Psoas muscle (tissue), 8 donors: ENCODE measurements at places on chromosomes 2 and 18. TPM values are rescaled to one million over a fixed set of nuclear protein-coding genes. Genes with fewer than 3 reads are reported as not detected.
A peak's percentile ranks its signal among the peaks of the same experiment; 100 is the strongest.

- DNase-seq, result no peak
These were observed 735.6 kb downstream of the TSN start for GRCh38 chr2:122491011-122491410.

- DNase-seq, result no peak
These were observed 30.1 kb downstream of the UXS1 start for GRCh38 chr2:106163948-106164545.

DNA sequence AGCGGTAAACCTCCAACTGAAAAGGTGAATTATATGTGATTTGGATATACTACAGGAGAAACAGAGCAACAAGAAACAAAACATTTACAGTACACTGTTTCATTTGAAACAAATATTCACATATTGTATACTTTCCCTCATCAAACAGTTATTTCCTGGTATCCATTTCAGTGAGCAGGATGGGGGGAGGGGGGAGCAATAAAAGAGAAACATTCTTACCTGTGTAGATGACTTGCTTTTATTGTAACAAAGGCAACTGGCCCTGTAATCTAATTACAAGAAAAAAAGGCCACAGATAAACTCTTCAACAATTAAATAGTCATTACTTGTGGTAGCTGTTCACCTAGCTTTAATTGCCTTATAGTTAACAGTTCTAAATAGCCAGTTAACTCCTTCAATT, 3.9 kb upstream of the PPP1CB start:
- DNase-seq, result no peak

- DNase-seq, result peak; percentile 65
These were observed 739 bp downstream of the PKDCC start for GRCh38 chr2:42048299-42049220.

DNA sequence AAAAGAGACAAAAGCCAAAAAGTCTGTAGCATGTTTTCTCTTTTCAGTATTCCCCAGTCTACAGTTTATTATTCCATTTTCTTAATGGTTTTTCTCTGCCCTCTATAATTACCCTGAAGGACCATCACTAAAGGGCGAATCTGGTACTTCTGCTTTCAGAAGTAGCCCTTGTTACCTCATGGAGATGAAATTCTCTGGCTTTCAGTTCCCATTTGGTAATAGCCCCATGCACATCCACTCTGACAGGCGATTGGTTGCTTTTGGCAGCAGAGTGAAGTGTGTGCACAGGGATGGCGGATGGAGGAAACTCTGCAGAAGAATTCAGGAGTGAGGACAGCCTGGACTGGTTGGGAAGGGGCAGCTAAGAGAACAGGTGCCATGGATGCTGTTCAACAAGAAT, 66.3 kb upstream of the NABP1 start:
- DNase-seq, result no peak

- no peak for DNase-seq
These were observed 217.9 kb upstream of the RAB6C start for GRCh38 chr2:129761569-129762021.

The ERFE gene
- total RNA-seq, result 6.3 TPM

DNA sequence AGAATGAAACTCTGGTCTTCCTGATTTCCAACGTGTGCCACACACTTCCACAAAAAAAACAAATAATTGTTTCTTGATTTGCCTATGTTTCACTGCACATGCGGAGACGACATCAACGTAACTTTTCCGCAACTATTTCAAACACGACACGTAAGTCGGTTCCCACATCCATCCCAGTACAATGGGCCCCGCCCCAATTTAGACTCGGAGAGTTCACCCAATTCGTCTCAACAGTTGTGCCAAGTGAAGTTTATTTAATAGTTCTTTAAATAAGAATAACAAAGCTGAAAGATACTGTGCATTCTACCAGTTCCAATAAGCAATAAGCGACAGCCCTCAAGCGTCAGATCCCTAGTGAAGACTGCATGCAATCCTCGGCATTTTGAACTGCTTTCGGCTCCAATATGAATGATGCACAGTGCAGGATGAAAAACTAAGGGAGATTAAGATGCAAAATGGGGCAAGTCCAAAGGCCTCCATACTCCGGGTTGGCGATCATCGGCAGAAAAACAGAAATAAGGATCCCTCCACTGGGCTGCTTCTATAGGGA, 664 bp downstream of the CCT4 start:
- DNase-seq, result no peak

DNA sequence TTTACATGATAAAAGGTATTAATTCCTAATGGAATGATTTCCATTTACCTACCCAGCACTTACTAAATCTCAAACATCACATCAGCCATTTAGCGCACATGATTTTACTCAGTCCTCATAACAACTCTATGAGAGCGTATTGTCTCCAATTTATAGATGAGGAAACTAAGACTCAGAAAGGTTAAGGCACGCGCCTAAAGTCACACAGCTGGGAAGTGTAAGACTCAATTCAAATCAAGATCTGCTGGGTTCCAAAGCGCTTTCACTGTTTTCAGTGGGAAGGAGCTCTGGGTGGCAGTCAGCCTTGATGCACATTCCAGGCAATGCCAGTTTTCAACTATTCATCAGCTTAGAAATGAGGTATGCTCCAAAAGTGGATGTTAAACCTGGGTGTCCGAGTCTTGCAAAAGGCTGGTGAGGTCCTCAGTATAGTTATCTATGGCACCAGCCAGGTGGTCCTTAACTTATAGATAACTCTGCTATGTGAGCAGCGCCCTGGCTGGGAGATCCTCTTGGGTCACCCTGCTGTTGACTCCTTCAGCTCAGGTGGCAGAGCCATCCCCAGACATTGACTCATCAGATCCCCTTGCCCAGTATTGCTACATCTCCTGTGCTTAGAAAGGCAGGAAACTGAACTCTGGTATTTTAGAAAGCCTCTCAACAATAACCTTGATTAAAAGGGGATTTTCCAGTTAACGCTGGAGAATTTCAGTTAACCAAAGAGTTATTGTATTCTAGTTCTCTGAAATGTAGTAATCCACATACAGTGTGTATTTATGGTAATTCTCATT, 47.1 kb downstream of the SLC4A1AP start:
- no peak for DNase-seq

The OBSL1 gene
- 134 TPM for total RNA-seq

DNA sequence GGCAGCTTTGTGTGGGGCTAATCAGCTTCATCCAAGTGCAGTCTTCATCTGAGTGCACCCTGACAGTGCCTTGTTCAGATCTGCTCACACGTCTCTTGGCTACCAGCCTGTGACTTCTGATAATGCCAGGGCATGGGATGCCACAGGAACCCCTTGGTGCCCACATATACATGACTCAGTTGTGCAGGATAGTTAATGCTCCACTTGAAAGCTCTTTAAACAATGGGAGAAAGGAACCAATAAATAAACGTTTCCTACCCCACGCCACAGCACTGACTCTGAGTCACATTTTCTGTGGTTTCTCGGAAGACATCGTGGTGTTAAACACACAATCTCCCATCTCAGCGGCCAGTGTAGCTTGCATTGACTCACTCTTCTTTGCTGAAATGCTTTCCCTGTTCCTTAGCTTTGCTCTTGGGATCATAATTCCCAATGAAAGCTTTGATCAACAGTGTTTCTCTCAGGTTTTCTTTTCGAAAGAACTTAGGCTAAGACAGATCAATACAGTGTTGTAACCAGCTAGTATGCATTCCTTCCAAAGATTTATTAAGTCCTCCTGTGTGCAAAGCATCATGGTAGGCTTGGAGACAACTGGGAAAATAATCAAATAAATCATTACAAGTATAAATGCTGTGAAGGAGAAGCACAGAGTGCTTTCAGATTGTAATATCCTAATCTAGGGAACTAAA, 142.0 kb downstream of the COPS8 start:
- no peak for DNase-seq

The ABCB6 gene
- 24.4 TPM for total RNA-seq

The TCF7L1 gene
- total RNA-seq, result 6.2 TPM

GRCh38 chr2:196046123-196046917, 22.3 kb downstream of the DNAH7 start:
- no peak for DNase-seq

The AGXT gene
- not detected for total RNA-seq

The UGT1A7 gene
- total RNA-seq, result not detected

DNA sequence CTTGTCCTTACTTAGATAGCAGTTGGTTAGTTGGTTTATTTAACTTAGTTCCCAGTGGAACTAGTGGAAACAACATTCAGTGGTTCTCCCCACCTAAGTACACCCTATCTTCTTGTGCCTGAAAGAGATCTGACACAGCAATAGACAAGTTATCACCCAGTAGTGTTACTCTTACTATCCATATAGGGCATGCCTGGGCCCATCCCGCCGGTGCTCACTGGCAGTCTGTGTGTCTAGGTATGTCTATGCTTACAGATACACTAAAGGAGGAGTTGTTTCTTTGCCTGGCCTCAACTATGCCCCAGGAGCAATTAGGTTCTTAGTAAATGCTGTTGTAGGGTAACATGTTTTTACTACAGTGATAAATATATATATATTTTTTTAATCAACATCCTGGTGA, 12.0 kb upstream of the NRP2 start:
- no peak for DNase-seq

The ZC3H8 gene
- total RNA-seq, result 15.2 TPM

GRCh38 chr18:13564579-13564978, 161.8 kb downstream of the FAM210A start:
- no peak for DNase-seq

DNA sequence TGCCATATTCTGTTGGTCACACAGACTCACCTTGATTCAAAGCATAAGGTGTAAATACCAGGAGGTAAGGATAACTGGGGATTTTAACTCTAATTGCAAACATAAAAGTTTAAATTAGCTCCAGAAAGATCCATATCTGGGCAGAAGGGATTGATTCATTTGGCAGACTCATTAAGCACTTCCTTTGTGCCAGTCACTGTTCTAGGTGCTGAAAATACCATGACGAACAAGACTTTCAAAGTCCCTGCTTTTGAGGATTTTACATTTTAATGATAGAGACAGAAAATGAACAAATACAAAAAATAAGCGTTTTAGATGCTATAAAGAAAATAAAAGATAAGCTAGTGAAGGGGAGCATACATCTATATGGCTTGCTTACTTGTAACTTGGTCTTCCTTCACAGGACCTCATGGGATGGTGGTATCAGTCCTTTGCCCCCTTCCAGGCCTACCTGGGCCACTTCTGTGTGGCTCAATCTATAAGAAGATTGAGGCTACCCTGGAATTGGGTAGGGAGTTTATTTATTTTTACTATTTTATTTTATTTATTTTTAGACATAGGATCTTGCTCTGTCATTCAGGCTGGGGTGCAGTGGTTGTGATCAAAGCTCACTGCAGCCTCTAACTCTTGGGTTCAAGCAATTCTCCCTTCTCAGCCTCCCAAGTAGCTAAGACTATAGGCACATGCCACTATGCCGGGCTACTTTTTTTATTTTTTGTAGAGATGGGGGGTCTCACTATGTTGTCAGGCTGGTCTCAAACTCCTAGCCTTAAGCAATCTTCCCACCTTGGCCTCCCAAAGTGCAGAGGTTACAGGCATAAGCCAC, 212.8 kb downstream of the MYCN start:
- no peak for DNase-seq

DNA sequence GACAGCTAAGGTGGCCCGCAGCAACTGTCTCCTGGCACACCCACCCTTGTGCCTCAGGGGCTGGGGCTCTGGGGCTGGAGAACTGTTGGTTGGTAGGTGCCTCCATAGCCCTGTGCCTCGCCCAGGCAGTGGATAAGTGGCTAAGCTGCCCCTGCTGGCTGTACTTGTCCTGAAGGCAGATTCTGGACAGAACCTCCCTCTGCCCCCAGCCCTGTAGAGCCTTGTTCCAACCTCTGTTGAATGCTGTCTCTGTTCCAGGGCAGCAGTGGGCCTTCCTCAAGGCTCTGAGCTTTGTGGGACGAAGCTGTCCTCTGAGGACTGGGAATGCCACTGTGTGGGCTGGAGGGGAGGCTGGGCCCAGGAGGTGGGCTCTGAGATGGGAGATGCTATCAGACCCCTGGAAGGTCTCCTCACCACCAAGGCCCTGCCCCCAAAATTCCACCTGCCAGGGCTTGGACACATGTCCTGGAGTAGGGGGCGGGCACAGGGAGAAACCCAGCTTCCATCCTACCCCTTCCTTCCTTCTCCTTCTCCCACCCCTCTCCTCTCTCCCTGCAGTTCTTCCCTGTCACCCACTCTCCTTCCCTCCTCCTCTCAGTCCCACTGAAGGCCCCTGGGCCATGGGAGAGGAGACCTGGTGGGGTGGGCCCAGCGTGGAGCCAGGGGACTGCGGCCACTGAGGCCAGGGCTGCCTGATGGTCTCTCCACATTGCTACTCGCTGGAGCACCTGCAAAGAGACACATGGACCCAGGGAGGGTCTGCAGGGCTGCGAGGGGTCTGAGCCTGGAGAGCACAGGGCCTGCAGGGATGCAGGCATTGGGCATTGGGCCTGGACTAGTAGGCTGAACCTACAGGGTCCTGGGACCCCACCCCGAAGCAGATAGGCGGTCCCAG, 1.7 kb upstream of the PDCD1 start:
- DNase-seq, result peak; percentile 57

The RFX8 gene
- total RNA-seq, result not detected

The ETAA1 gene
- 2.9 TPM for total RNA-seq

The ACYP2 gene
- 108 TPM for total RNA-seq

DNA sequence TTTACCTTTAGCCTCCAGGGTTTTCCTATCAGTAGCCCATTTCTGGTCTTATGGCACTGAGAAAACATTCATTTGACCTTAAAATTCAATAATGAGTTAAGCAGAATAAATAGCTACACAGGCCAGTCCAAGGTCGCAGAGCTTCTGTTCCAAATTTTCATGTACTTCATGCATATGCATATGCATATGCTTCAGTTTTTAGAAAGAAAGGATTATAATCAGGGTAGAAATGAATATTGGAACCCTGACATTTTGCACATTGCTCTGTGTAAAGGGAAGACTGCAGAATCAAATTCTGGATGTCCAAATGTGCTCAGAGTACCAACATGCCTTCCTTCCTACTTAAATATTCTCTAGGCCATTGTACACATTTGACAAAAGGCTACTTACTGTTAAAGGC, 104.9 kb downstream of the DPP4 start:
- no peak for DNase-seq

- no peak for DNase-seq
These were observed 3.0 kb downstream of the ABHD3 start for GRCh38 chr18:21701621-21702020.

The SIX2 gene
- total RNA-seq, result 30.4 TPM

DNA sequence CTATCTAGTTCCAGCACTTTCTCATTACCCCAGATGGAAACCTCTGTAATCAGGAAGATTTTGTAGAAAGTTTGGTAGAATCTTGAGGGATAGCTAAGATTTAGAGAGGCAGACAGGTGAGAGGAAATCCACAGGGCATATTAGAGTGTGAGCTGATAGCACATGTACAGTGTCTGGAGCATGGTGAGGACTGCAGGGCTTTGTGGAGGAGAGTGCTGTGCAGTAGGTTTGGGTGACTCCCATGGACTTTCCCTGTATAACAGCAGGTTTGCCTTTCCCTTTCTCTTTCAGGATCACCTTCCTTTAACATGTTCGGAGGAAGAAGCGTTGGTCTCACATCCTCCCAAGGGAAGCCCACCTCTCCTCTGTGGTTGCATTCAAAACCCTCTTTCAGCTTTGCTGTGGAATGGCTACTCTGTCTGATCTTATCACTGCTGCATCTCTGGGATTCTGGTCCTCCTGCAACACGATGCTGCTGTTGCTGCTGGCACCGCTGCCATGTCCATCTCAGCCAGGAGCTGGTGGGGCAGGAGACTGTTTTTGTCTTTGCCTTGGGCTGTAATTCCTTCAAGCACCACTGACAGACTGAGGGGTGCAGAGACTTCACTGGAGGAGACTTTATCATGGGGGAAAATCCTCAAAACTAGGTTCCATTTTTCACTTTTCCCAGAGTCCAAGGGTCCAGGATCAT, 7.8 kb upstream of the KIF5C start:
- no peak for DNase-seq

- DNase-seq, result no peak
These were observed 19.6 kb downstream of the NDUFAF7 start for GRCh38 chr2:37250869-37251740.

The ARL6IP6 gene
- total RNA-seq, result 4.5 TPM

The POTEC gene
- not detected for total RNA-seq

The TRABD2A gene
- 0.60 TPM for total RNA-seq
